Heart right ventricle (tissue), 16 donors: ENCODE measurements at places on chromosomes 11 and 22. TPM values are rescaled to one million over a fixed set of nuclear protein-coding genes. Genes with fewer than 3 reads are reported as not detected.
A peak's percentile ranks its signal among the peaks of the same experiment; 100 is the strongest.

Gene NUCB2
- 111 TPM for total RNA-seq

Gene PRG3
- total RNA-seq, result not detected

Gene ZBTB16
- 80.9 TPM for total RNA-seq

Gene HTR3A
- not detected for total RNA-seq

Gene PKDREJ
- total RNA-seq, result 0.17 TPM

Gene POU2AF3
- not detected for total RNA-seq

Gene PAAF1
- 7.7 TPM for total RNA-seq

Gene CHRM1
- not detected for total RNA-seq

- no peaks in the 10 kb centered on the region for H3K4me1 ChIP-seq
- DNase-seq, result no peak
- H3K4me3 ChIP-seq, result no peak overlapping the region
- H3K36me3 ChIP-seq, result no peaks in the 10 kb centered on the region
Measured at GRCh38 chr11:117969160-117969991, 16.8 kb upstream of the IL10RA start.

- H3K27me3 ChIP-seq, result no peaks in the 10 kb centered on the region
- H3K27ac ChIP-seq, result peak overlapping the region; percentile 75
- no peak for DNase-seq
- H3K36me3 ChIP-seq, result no peaks in the 10 kb centered on the region
- no peak overlapping the region for H3K4me3 ChIP-seq
- peaks cover 62% of the 10 kb centered on the region for H3K4me1 ChIP-seq
Measured at GRCh38 chr11:66119348-66120133, 49.5 kb downstream of the PACS1 start.

GRCh38 chr11:117232911-117233409 is 489 bp downstream of the RNF214 start:
- peak; percentile 21 for DNase-seq
- H3K4me1 ChIP-seq, result peaks cover 34% of the 10 kb centered on the region
- H3K27me3 ChIP-seq, result no peaks in the 10 kb centered on the region
- peaks cover 21% of the 10 kb centered on the region for H3K36me3 ChIP-seq
- peak overlapping the region; percentile 100 for H3K4me3 ChIP-seq

DNA sequence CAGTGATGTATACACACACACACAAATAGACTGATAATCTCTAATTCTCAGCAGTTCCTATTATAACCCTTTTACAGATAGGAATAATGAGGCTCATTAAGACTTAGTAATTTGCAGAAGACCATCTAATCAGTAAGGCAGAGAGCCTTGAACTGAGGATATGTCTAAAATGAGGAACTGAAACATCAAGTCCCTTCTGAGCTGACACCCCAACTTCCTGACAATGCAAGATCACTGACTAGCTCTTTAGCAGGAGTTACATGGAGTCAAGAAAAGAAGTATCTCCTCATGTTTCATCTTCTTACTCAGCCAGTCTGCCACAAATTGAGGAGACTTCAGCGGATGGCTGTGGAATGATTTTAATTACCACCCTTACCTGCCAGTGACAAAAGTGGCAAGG is 193.0 kb downstream of the MSANTD4 start:
- no peak overlapping the region for H3K27ac ChIP-seq
- H3K27me3 ChIP-seq, result no peaks in the 10 kb centered on the region
- no peak for DNase-seq
- no peaks in the 10 kb centered on the region for H3K4me1 ChIP-seq
- H3K36me3 ChIP-seq, result no peaks in the 10 kb centered on the region
- H3K4me3 ChIP-seq, result no peak overlapping the region
